ENCODE measurements at places on chromosomes 4 and X.
A peak's percentile ranks its signal among the peaks of the same experiment; 100 is the strongest.

GRCh38 chrX:53795576-53795975 is 109.1 kb upstream of the HUWE1 start:
- DNase-seq: no peak

DNA sequence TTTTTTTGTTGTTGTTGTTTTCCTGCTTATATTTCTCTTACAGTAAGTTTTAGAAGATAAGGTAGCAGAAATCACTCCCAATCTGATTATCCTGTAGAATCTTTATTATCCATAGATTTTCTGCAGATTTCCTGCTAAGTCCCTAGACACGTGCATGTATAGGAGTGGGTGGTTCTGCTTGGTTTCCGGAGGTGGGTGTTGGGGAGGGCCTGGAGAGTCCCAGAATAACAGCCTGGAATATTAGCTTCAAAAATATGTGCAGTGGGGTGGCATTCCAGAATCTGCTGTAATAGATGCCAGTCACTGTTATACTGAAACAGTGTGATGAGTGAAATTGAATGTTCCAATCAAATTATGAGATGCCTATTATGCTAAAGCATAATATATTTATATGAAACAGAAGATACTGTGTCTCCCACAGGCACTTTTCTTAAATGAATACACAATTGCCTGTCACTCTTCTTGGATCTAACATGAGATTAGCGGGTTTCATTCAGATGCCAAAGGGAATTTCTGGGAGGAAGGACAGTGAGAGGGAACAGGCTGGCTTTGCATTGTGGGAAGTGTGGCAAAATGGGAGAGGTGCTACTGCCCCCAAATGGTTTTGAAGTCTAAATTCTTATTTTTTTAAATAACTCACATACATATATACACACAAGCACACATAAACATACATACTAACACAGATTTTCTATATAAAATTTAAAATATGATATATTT is 37.6 kb downstream of the C4orf50 start:
- DNase-seq: no peak

DNA sequence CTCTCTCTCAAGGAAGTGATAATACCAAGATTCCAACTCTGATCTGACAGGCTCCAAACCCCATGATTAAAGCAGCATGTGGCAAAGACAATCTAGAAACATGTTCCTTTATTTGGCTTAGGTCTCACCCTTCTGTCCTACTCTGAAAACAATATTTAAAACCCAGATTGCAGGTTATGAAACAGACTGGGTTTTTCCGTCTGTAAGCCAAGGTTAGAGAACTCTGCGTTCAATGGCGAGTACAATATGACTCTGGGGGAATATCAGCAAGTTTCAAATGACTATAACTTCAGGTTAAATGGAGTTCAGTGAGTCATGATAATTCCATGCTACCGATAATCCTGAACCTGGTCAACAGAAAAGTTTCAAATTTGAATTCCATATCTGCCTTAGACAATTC is 50.8 kb downstream of the ANAPC10 start:
- DNase-seq: no peak

GRCh38 chr4:147011411-147011810 is 65.7 kb upstream of the TTC29 start:
- no peak for DNase-seq

DNA sequence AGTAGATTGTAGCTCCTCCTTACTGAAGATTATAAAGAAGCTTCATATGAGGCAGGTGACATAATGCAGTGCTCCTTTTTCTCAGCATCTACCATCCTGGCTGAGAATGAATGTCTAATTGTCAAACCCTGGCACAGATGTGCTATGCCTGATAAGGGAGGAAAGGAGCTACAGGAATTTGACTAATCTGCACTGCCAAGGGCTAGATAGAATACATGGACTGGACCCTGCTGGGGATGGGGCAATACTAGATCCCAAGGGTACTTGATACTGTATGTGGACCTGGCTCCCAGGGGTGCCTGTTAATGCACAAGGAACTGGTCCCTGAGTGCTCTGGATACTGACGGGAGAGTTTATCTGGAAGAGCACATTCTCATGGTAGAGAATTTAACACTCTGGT is 362.2 kb upstream of the EMCN start:
- no peak for DNase-seq

GRCh38 chr4:71261001-71261400 is 77.8 kb upstream of the SLC4A4 start:
- no peak for DNase-seq

- no peak for DNase-seq
Observed at GRCh38 chr4:90546114-90546513, 418.9 kb downstream of the CCSER1 start.

- DNase-seq: no peak
Observed at GRCh38 chrX:75623535-75623934, 100.7 kb upstream of the ZDHHC15 start.

DNA sequence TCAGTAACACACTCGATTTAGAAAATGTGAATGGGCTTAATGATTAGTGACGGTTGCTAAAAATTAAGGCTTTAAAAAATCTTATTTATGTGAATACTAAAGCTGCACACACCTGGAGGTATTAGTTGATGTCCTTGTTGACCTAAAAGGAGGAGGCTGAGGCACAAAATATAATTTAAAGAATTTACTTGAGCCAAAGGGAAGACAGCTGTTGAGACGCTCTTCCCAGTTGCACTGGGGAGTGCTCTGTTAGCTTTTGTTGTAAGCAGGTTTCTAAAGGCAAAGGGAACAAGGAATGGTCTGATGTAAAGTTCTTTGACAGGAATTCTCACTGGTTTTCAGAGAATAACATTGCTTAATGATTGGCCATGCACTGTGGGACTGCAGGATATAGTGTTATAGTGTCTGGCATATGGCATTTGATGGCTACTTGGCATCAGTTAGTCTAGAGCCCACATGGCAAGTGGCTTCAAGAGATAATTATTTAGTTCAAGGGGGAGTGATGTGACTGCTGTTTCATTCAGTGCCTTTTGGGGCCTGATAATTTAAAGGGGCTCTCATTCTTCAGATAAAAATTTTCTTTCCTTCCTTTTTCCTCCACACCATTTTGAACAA is 30.8 kb upstream of the PGM2 start:
- DNase-seq: no peak

DNA sequence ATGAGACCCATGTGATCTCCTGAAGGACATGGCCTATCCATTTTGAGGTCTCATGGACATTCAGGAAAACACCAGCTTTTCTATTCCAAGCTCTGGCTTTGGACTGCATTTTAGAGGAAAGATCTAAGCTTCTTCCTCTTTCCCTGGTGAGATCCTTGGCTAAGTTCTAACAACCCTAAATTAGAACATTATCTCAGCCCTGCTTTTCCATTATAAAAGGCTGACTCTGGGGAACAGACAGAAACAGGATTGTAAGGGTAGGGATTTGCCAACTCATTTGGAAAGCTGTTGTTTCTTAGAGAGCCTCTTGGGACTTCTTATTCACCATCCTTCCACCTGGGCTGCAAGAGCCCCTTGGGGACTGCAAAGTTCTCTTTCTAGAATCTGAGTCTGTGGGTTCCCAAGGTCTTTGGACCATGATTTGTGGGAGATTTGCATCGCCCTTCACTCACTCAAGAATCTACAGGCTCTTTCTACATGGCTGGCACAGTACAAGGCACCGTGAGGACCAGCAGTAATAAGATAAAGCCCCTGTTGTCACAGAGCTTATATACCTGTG is 146.9 kb downstream of the FNIP2 start:
- DNase-seq: no peak

GRCh38 chr4:84495118-84495793 is 3.8 kb downstream of the NKX6-1 start:
- DNase-seq: no peak

GRCh38 chr4:47374477-47374876 is 89.0 kb downstream of the COMMD8 start:
- no peak for DNase-seq

DNA sequence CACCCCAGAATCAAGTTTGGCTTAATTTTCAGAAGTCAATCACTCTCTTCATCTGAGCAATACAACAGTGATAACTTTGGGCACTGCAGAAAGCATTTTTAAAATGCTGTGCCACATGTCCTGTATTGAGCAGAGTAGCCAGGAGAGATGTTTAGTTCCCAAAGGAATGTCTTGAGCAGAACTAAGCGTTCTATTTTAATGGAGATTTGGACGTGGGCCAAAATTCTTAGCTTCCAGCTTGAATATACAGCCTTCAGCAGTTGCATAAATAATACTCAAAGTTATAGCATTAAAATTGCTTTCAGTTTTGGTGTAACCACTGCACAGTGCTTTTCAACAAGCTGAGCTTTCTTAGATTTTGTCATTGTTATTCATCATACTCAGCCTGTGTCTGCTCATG is 679.2 kb downstream of the NLGN4X start:
- DNase-seq: no peak

DNA sequence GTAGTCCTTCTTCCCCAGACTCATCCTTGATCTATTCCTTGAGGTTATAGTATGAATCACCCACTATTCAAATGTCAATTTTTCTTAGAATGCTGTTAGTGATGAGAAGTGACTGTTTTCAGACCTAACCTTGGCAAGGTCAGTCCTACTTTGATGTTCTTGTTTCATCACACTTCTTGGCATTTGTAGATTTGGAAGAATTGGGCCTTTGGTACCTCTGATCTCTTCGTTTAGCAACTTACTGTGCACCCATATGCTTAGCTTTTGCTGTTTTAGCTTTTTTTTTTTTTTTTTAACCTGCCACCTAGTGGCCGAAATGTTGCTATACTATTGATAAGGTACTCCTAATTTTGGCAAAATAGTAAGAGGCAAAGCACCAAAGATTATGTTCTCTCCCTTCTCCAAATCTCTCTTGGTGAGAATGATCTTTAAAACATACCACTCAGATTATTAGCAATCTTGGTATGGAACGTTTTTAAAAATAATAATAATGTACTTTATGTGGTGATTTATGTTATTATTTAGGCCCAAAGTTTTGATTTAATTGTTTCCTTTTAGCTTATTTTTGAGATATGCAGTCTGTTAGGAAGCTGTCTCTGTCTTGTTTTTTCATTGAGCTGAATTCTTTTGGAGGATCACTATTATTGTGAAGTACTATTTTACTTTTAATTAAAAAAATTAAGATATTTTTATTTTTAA is 16.6 kb downstream of the DCK start:
- DNase-seq: peak; percentile 57

DNA sequence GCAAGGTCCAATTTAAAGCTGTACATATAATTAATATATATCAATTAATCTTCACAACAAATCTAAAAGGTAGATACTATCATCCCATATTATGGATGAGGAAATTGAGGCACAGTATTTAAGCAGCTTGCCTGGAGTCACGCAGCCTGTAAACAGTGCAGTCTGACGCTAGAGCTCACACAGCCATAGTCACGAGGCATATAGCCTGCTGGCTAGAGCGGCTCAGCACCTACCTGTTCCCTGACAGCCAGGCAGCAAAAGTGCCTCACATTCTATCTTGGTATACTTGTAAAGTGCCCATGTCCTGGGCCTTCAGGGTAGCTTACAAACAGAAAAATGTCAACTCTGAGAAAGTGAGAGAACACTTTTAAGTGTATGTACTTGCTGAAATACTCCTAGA is 222.6 kb upstream of the NEIL3 start:
- DNase-seq: no peak

- DNase-seq: no peak
Observed at GRCh38 chr4:103634236-103634635, 85.5 kb downstream of the TACR3 start.

DNA sequence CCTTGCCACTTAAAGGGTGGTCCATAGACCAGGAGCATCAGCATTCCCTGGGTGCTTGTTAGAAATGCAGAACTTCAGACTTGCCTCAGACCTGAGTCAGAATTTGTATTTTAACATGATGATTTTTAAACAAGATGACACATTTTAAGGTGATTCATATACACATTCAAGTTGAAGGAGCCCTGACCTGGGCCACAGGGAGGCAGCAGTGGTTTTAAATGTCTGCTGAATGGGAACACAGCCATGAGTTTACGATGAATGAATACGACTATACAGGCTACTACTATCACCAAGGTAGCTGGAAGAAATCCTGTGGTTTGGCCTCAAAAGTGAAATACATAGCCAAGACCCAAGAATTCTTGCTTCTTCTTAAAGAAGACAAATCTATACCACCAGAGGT is 2.9 kb downstream of the HDAC8 start:
- DNase-seq: peak; percentile 4

GRCh38 chr4:1790005-1790404 is 3.1 kb upstream of the FGFR3 start:
- DNase-seq: no peak

DNA sequence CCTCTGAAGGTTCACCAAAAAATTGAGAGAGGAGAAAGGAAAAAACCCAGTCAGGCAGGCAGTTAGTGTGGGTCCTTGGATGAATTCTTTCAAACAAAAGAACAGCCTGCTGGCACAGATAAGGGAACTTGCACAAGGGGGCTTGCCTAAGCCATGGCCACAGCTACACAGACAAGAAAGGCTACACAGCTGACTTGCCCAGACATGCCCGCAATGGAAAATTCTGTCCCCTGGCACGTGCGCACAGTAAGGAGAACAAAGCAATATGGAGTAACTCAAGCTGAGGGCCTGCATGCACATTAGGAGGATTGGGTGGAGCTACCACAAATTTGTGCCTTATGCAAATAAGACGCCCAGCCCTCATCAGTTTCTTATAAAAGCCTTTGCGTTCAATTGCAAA is 512.5 kb upstream of the HTR2C start:
- DNase-seq: no peak

GRCh38 chr4:52907510-52907909 is 45.4 kb downstream of the RASL11B start:
- DNase-seq: no peak

DNA sequence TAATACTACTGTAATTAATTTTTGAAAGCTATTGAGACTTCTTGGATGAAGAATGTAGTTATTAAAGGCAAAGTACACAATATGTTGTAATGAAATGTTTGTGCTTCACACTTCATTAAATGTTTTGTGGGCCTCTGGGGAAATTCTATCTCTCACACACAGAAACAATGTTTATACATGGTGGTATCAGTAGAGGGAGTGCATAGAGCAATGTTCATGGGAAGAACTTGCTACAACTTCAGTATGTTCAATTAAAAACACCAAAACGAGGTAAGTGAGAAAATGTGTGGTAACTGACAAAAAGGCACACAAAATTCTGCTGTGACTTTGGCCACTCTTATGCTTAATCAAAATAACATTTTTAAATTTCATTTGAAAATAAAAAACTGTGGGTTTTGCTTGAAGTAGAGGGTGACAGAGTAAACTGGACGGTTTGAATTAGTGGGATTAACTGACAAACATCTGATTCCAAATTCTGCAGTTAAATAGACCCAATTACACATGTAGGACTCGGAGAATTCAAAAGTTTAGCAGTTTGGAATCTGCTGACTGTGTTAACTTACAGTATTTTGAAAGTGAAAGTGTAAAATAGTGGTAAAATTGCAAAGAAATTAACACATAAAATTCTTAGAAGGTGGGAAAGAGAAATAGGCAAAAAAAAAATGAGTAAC is 111.4 kb upstream of the TTC29 start:
- peak; percentile 13 for DNase-seq

Data from GM03348 (cell line).